ENCODE measurements at places on chromosomes 12 and 14.

- DNase-seq: no peak
Observed at GRCh38 chr12:130480887-130481286, 143.2 kb downstream of the PIWIL1 start.

DNA sequence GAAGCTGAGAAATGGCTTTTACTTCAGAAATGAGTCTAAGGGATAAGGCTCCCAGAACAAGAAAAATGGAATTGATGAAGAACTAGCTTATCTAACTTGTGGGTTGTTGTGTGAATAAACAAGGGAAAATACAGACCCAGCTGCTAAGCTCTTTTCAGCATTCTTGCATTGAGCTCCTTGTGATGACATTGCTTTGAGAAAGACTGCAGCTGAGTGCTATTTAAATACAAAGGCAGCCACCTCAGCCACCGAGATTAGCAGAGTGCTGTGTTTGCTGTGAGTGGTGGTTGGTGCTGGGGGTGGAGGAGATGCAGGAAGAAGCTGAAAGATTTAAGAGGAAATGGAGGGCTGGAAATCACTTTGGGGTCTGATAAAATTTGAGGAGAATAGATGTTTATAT, 396.0 kb upstream of the PRICKLE1 start:
- no peak for DNase-seq

DNA sequence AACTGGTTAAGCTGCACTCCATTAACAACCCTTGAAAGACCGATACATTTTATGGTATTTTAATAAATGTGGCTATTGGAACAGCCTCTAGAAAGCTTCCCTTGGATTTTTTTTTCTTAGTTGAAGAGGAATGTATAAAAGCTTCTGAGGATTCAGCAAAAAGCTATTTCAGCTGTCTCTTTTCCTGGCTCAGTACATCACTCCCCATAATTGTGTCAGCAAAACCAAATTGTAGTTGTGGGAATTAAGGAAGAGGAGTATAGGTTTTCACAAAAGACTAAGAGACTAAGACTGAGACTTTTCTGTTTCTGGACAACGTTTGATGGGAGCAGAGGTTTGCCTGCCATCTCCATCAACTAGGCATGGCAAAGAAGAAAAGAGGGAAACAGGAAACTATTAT, 106.5 kb downstream of the C12orf50 start:
- no peak for DNase-seq

DNA sequence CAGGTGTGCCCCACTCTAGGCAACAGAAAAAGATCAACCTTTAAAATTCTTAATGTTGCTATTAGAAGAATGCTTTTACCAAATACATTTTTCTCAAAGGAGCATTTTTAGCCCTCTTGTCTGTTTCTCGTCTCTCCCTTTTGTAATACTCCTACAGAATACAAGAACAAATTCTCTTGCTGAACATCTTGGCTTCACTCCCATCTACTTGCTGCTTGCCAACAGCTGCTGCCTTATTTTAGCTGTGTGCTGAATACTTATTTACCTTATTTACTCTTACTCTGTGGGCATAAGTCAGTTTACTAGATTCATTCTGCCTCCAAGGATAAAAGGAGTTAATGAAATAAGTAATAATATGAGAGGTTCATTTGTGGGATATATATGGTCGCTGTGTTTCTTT, 70.8 kb downstream of the POLR3B start:
- no peak for DNase-seq

DNA sequence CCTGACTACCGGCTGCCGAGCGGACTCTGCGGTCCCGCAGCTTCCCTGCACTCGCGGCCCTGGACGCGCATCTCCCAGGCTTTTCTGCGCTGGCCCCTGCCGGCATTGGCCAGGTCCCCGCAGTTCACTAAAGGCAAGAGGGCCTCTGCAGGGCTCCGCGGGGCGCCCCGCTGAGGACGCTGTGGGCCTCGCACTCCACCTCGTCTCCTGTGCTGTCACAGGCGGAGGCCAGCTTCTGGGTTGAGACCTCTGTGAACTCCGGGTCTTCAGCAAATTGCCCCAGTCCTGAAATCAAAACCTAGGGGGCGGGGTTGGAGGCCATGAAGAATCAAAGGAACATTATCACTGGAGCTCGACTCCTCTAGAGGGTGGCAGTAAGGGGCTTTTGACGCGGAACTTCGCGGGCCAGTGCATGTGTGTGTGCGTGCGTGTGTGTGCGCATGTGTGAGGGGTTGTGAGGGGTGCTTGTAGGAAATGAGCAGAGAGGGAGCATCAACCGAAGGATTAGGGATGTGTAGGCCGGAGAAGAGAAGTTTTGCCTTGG, 68.5 kb upstream of the CAPRIN2 start:
- DNase-seq: peak; percentile 11

DNA sequence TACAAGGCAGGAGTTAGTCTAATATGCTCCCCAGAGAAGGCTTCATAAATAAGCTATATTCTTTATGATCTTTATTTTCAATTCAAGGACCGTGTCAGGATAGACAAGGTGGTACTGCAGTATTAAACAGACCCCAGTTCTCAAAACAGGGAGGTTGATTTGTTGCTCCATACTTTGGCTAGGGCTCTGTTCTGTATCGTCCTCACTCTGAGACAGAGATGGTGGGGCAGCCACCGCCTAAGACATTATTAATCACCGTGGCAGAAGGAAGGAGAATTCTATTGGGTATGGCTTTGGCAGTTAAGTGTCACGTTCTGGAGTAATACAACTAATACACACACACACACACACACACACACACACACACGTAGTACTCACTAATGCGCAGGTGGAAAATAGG, 117.0 kb upstream of the SLCO1C1 start:
- no peak for DNase-seq

DNA sequence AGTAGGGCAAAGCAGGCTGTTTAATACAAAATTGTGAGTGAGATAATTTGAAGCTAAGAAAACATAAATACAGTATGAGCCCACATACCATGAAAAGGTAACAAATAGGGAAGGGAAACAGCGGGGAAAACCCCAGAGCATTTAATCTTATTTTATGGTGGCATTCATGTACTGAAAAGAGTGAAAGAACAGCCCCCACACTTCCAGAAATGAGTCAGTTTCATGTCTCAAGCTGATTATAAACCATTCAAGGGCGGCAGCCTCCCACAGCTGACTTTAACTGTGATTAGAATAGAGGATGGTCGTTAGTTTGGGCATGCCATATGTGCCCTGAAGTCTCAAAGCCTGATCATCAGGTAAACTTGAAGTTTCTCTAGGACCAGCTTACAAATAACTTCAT, 64.5 kb downstream of the FOXG1 start:
- DNase-seq: no peak

- no peak for DNase-seq
Observed at GRCh38 chr14:37411079-37411735, 183.8 kb downstream of the FOXA1 start.

GRCh38 chr12:23535441-23535840, 414.0 kb downstream of the SOX5 start:
- no peak for DNase-seq

DNA sequence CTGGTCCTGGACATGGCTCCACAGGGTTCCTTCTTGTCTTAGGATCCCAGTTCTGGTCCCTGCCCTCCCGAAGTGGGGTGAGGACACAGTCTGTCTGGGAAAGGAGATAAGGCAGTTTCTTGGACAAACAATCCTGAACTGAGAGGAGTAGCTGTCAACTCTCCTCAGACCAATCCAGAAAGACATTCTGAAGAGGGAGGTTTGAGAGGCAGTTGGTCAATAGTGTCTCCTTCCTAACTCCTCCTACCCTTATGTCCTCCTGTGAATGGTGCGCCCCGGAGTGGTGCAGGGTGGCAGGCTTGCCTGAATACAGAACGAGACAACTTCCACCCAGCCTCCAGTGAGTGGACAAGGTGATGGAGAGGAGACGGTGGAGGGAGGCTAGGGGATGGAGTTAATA, 15.4 kb upstream of the ASIC1 start:
- no peak for DNase-seq

GRCh38 chr14:101090976-101091375, 187.5 kb upstream of the RTL1 start:
- DNase-seq: no peak

GRCh38 chr14:56172571-56172971, 54.4 kb downstream of the PELI2 start:
- DNase-seq: no peak

GRCh38 chr12:103548622-103549601, 38.2 kb upstream of the STAB2 start:
- DNase-seq: peak; percentile 64

DNA sequence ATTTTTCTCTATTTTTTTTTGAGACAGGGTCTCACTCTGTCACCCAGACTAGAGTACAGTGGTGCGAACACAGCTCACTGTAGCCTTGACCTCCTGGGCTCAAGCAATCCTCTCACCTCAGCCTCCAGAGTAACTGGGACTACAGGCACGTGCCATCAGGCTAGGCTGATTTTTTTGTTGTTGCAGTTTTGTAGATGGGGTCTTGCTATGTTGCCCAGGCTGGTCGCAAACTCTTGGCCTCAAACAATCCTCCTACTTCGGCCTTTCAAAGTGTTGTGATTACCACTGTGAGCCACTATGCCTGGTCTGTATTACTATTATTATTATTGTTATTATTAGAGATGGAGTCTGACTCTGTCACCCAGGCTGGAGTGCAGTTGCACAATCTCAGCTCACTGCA, 23.3 kb downstream of the GIT2 start:
- no peak for DNase-seq

- no peak for DNase-seq
Observed at GRCh38 chr12:21819236-21819635, 44.7 kb upstream of the KCNJ8 start.

DNA sequence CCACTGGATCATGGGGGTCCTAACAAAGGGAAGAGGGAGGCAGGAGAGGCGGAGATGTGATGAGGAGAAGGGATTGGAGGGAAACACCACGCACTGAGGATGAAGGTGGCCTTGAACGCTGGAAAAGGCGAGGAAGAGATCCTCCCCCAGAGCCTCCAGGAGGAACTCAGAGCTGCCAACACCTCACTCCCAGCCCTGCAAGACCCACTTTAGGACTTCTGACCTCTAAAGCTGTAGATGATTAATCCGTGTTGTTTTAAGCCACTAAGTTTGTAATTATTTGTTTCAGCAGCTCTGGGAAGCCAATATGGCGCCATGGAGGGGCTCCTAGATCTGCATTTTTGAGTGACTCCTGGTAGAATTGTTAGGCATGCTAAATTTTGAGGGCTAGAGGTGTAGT, 74.6 kb upstream of the CEP83 start:
- no peak for DNase-seq

GRCh38 chr12:43318021-43318420, 234.0 kb downstream of the ADAMTS20 start:
- no peak for DNase-seq

- DNase-seq: no peak
Observed at GRCh38 chr12:116284396-116284795, 6.9 kb upstream of the MED13L start.

GRCh38 chr14:104717137-104717536, 6.9 kb upstream of the ADSS1 start:
- no peak for DNase-seq

DNA sequence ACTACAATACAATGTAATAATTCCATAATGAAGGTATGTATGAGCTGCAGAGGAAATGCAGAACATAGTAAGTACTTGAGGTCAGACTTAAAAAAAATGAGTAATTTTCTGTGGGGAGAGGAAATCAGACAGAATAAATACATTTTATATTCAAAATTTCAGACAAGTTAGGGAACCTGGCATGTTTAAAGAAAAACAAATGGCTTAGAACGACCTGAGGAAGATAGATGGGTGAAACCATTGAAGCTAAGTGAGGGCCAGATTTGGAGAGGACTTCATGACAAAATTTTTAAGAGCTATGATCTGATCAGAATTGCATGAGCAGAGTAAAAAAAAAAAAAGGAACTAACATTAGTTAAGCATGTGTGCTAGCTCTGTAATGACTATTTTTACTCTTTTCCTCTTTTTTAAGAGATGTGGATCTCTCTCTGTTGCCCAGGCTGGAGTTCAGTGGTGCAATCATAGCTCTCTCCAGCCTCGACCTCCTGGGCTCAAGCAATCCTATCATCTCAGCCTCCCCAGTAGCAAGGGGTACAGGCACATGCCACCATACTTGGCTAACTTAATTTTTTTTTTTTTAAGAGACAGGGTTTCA, 157.6 kb upstream of the PDE3A start:
- no peak for DNase-seq

DNA sequence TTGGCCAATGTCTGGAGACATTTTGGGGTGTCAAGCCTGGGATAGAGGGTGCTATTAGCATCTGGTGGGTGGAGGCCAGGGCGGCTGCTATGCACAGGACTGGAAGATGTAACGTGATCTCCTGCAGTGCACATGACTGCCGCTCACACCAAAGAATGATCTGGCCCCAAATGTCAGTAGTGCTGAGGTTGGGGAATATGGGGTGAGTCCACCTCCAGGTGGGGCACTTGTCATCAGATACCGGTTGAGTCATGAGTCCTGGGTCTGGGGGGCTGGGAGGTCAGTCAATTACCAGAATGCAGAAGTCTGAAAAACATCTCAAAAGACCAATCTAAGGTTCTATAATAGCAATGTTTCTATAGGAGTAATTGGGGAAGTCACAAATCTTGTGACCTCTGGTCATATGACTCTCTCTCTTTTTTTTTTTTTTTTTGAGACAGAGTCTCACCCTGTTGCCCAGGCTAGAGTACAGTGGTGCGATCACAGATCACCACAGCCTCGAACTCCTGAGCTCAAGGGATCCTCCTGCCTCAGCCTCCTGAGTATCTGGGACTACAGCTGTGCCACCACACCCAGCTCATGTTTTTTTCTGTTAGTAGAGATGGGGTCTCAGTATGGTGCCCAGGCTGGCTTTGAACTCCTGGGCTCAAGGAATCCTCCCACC, 6.0 kb upstream of the SDSL start:
- no peak for DNase-seq

- DNase-seq: no peak
Observed at GRCh38 chr12:95198914-95199313, 18.4 kb downstream of the FGD6 start.

DNA sequence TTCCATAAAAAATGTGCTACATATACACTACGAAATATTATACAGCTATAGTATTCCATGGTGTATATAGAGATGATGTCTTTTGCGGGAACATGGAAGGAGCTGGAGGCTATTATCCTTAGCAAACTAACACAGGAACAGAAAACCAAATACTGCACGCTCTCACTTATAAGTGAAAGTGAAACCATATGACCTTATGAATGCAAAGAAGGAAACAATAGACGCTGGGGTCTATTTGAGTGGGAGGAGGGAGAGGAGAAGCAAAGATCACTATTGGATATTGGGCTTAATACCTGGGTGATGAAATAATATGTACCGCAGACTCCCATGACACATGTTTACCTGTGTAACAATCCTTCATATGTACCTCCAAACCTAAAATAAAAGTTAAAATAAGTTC, 142.8 kb downstream of the LRFN5 start:
- no peak for DNase-seq

- DNase-seq: no peak
Observed at GRCh38 chr12:53222170-53222721, 9.8 kb downstream of the RARG start.

GRCh38 chr12:4030929-4031702, 157.9 kb upstream of the PARP11 start:
- DNase-seq: peak; percentile 78

GRCh38 chr14:74429991-74430390, 4.0 kb upstream of the SYNDIG1L start:
- DNase-seq: no peak

GRCh38 chr12:25960143-25960542, 1.7 kb downstream of the RASSF8 start:
- DNase-seq: no peak

- peak; percentile 4 for DNase-seq
Observed at GRCh38 chr12:89756585-89757398, 48.2 kb upstream of the ATP2B1 start.

GRCh38 chr14:32524609-32525375, 195.7 kb downstream of the AKAP6 start:
- DNase-seq: no peak

Data from stimulated activated CD4-positive, alpha-beta T cell treated with anti-CD3 and anti-CD28 coated beads, Interleukin-4, amount 100 ng/mL, for 4 hours (primary cell).